Retinal pigment epithelial cell (primary cell): ENCODE measurements at places on chromosomes 12 and 14.

GRCh38 chr12:121144416-121144914 is 11.8 kb downstream of the P2RX7 start:
- no peak for DNase-seq

DNA sequence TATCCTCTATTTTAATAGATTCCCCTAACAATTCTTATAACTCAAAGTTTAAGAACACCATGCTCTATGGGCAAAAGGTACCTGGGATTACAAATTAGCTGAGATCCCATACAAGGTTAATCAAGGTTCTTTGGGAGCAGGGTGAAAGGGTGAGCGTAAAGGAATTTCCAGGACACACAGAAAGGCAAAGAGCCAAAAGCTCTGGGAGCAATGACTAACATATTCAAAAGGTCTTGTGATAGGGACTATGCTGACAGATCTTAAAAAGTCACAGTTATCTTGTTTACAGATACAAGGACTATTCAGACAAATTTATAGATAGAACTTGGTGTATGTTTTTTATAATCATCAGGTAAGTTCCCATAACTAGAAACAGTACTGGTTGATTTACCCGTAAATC is 19.5 kb upstream of the PPFIBP1 start:
- no peak for DNase-seq

GRCh38 chr12:1083889-1084262 is 92.9 kb downstream of the ERC1 start:
- DNase-seq: peak; percentile 51

DNA sequence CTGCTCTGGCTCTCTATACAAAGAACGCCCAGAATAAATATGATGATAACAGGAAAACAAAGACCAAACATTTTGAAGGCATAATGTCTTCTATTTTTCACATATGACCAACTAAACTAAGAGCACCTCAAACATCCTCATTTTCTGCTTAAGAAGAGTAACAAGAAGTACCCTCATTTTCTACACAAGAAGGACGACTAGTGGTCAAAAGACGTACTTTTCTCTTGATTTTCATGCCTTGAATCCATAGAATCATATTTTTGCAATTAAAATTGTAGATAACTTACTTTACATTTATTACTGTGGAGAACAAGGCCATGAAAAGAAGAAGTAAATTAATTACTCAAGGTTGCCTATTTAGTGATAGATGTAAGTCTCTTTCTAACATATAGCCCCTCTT is 358.6 kb downstream of the DUSP6 start:
- DNase-seq: no peak

DNA sequence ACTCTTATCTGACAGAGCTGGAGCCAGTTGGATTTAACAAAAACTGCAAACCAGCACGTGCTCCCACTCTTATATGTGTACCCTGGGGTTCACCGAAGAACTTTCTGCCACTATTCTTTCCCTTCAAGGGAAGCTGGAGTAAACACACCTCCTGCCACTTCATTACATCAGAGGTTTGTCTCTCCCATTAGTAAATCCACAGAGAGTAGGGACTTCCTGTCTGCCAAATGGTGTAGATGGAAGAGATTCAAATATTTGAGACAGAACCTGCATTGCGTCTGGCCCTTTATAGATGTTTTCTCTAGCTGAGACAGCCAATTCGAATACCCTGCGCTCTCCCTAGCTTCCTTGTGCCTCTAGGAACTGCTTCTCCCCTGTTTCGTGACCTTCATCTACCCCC is 29.1 kb upstream of the AEBP2 start:
- DNase-seq: no peak

- DNase-seq: peak; percentile 63
These were observed 31.7 kb downstream of the TNFAIP2 start for GRCh38 chr14:103155010-103155409.

DNA sequence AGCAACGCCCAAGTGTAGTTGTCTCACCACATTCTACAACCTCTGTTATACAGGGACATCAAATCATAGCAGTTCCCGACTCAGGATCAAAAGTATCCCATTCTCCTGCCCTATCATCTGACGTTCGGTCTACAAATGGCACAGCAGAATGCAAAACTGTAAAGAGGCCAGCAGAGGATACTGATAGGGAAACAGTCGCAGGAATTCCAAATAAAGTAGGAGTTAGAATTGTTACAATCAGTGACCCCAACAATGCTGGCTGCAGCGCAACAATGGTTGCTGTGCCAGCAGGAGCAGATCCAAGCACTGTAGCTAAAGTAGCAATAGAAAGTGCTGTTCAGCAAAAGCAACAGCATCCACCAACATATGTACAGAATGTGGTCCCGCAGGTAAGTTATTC is 123.0 kb downstream of the ARID2 start:
- DNase-seq: no peak

GRCh38 chr12:67991158-67991557 is 1.9 kb downstream of the IFNG-AS1 start:
- no peak for DNase-seq

GRCh38 chr12:102462795-102463465 is 17.4 kb downstream of the IGF1 start:
- no peak for DNase-seq

DNA sequence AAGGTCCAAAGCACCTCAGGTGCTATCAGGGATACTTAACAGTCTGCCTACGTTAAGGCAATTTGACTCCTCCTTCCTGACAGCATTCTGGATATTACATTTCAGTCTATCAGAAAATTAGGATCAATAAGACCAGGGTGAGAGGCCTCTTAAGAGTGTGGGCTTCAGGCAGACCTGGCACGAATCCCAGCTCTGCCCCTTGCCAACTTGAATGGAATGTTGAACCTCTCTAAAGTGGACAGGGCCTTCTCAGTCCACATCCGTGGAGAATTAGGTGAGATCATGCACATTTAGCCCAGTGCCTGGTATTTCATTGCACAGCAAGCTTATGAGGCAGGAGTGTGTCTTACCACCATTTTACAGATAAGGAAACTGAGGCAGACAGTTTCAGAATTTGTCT is 25.9 kb downstream of the DCAF4 start:
- peak; percentile 17 for DNase-seq

DNA sequence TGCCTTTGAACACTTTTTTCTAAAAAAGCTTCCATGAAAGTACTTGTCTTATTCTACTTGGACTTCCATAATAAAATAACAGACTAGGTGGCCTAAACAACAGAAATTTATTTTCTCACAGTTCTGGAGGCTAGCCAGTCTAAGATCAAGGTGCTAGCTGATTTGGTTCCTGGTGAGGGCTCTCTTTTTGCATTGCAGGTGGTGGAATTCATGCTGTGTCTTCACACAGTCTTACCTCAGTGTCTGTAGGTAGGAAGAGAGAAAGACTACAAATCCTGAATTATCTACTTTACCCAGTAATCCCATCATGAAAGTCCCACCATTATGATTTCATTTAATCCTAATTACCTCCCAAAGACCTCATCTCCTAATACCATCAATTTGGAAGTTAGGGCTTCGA is 356.0 kb downstream of the NAV3 start:
- no peak for DNase-seq

DNA sequence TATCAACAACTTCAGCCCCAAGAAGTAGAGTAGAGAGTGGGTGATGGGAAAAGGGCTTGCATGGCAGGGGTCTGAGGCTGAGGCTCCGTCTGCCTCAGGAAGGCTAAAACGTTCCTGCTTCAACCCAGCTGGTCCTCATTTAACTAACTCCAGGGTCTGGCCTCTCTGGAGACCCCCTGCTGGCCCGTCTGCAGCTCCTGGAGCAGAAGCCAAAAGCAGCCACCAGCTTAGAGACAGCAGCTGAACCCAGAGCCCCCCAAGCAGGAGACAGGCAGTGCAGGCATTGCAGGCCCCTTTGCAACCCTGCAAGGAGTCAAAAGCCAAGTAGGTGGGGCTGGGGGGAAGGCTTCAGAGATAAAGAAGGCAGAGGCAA is 25.1 kb upstream of the LTBP2 start:
- no peak for DNase-seq

GRCh38 chr14:40119321-40119720 is 687.1 kb upstream of the FBXO33 start:
- no peak for DNase-seq

GRCh38 chr14:68176687-68177086 is 357.1 kb downstream of the RAD51B start:
- no peak for DNase-seq

GRCh38 chr12:118589162-118589561 is 212.8 kb downstream of the SUDS3 start:
- DNase-seq: no peak

GRCh38 chr12:54419088-54419887 is at the start of gene ITGA5:
ITGA5 (minus strand) TSS chr12:54419266; CDS start chr12:54419198, 68 bp downstream.
- DNase-seq: no peak

GRCh38 chr12:1949771-1950470 is 31.5 kb upstream of the CACNA2D4 start:
- no peak for DNase-seq

GRCh38 chr14:101920271-101920670 is 44.1 kb upstream of the DYNC1H1 start:
- DNase-seq: no peak

DNA sequence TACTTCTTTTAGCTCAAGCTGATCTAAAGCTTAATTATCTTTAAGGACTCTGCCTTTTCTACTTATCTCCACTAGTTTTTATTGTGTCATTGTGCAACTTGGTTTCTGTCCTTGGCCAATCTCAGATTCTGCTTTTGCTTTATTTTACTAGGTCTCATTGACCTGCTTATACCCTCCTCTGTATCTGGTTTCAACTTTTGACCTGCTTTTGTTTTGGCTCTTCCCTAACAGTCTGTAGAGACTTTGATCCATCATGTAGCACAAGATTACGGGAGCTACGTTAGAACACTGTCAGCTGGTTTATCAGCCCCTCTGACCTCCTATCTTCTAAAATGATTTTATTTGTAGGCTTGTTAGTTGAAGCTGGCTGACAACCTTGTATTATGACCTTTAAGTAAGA is 43.6 kb downstream of the ZCRB1 start:
- no peak for DNase-seq

DNA sequence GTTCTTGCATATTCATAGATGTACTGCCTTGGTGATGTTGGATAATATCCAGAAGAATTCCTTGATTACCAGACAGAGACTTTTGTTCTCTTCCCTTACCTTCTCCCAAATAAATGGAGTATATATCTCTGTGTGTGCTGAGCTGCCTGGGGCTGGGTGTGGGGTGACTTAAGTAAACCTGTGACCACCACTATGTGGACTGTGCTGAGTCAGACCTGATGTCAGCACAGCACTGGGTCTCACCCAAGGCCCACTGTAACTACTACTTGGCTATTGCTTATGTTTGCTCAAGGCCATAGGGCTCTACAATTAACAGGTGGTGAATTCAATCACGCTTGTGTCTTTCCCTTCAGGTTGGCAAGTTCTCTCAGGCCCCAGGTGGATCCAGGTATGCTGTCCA is 145.7 kb upstream of the MDGA2 start:
- DNase-seq: no peak

DNA sequence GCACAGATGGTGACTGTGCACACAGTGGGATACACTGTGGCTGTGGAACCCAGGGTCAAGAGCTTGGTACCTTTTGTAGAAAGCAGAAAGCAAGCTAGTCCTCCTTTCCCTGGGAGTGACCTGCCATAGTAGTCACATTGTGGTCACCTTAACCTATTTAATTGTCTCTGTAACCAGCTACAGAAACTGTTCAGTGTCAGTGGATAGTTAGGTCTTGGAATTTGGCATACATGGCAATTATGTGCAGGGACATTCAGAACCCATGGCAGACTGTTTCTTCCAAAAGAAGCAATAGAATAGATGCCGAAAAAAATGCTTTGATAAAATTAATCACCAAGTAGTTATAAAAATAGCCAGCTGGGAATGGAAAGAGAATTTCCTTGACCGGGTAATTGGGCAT is 30.4 kb downstream of the PPHLN1 start:
- no peak for DNase-seq

DNA sequence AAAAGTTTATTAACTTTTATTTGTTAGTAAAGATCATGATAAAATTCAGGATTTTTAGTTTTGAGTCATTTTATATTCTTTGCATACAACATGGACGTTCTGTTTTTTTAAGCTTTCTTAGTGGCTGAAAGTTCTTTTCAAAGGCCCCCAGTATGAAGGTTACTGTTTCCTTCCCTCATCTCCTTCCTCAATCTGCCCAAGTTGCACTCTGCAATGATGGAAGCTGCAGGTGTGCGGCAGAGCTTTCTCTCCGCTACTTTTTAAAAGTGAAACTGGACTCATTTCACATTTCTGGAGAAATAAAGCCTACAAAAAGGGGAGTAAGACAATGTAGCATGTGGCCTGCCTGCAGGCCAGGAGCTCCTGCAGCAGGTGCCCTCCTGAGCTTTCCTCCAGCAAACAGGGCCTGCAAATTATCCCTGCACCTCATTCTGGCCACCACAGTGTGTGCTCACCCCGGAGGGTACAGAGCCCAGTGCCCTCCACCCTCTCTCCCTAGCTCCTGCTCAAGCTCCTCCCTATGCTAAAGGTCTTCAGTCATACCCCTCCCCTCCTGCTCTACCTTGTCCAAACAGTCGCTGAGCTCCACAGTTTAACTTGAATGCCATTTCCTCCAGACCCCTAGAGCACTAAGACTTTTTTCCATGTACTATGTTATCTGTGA is 78.9 kb downstream of the SETD3 start:
- DNase-seq: no peak

- no peak for DNase-seq
These were observed 55.3 kb downstream of the RPL10L start for GRCh38 chr14:46596236-46596635.

GRCh38 chr14:105944632-105945610 is 418.5 kb downstream of the TMEM121 start:
- no peak for DNase-seq
